SK-N-SH treated with all-trans-retinoic acid at 6 μM for 48 hours (cell line): ENCODE measurements at places on chromosomes 5 and 9.
A peak's percentile ranks its signal among the peaks of the same experiment; 100 is the strongest.

DNA sequence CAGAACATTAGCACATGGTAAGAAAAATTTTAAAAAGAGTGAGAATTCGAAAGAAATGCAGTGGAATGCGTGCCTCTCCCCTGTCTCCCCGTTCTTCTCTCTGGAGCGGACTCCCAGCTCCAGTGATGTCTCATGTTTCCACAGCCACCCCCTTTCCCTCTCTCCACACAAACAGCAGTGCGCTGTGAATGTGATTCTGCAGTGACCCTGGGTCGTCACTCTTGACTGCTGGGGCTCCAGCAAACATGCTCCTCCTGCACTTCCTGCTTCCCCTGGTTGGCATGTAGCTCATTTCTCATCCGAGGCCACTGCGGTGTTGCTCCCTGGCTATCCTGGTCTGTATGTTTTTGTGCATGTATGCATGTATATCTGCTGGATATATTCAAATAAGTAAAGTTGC is 13.3 kb downstream of the PHF2 start:
- no peak for ATAC-seq

DNA sequence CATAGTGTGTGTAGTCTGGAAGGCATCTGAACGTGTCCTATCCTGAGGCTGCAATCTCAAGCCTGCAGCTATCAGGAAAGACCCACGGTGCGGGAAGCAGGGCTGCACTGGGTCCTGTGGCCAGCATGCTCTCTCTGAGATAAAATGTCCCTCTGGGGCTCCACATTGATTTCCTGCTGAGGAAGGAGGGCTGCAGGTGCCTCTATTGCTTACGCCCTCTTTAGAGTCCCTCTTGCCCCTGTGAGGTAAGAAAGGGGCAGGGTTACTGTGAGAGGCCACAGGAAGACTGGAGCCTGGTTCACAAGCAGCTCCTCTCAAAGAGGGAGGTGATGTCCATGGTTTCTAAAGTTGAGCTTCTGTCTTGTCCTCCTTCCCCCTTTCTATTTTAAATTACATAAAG is 299.9 kb upstream of the RFX3 start:
- ATAC-seq: no peak

- no peak for ATAC-seq
Measured at GRCh38 chr5:115124741-115125140, 45.0 kb downstream of the TRIM36 start.

GRCh38 chr5:66958980-66959641 is 237.5 kb downstream of the CD180 start:
- peak; percentile 83 for ATAC-seq

GRCh38 chr9:128275198-128276007 is at the start of gene GOLGA2:
GOLGA2 (minus strand) TSS chr9:128276007; CDS start chr9:128275976, 31 bp downstream.
- peak; percentile 77 for ATAC-seq

DNA sequence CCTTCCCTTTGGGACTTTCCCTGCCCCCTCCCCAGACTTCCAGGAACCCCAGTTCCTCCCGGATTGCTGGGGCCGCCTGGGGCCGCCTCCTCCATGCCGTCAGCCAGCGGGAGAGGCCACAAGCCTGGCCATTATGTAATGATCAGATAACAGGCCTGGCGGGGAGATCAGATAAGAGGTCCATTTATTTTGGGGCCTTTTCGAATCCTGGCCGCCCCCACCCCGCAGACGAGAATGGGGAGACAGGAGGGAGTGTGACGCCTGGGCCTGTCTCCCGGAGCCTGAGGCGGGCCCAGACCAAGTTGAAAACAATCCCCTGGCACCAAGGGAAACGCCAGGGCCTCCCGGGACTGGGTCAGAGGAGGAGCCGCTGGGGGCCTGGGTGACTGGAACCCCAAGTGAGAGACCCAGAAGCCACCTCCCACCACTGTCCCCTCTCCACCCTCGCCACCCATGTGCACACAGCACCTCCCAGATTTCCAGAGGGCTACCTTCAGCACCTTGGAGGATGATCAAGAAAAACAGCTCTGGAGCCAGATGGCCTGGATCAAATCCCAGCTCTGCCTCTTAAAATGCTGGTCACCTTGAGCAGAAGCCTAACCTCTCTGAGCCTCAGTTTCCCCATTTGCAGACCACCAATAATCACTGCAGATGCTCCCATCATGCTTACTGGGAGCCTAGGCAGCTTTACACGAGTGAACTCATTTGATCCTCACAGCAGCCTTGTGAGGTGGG is 7.8 kb downstream of the ENG start:
- ATAC-seq: peak; percentile 32; the same call in 1 of the 3 replicates

DNA sequence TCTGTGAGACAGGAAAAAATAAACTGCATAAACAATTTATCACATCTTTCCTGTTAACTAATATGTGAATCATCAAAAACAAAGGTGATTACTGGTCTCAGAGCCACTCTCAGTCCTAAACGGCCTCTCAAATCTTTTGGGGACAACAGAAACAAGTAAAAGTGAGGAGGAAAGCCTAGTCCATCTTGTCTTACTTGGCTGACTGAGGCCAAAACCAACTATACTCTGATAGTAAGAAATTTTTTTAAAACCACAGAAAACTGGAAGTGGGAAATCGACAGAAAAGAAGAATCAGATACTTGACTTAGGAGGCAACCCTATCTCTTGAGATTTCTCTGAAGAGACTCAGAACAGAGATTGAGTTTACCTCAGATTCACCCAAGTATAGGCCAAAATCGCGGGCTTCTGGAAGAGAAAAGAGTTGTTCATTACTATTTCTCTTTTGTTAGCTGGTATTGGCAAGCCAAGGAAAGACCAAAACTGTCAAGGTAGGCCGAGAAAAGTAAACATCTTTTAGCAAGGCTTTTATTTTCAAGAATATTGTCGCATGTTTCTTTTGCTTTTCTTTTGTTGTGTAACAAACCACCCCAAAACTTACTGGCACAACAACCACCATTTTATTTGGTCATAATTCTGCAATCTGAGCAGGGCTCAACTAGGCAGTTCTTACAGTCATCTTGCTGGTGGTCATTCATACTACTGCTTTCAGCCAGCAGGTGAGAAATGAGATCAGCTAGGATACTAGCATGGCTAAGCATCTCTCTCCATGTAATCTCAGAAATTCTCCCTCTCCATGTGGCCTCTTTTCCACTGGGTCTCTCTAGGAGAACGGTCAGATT is 46.1 kb downstream of the RFX3 start:
- no peak for ATAC-seq
